ENCODE measurements at places on chromosomes 2 and 18.

GRCh38 chr2:3491306-3491705 lies 28.0 kb downstream of the ADI1 start:
- no peak for DNase-seq

- no peak for DNase-seq
Measured at GRCh38 chr18:45527891-45528290, 87.4 kb upstream of the SLC14A2 start.

DNA sequence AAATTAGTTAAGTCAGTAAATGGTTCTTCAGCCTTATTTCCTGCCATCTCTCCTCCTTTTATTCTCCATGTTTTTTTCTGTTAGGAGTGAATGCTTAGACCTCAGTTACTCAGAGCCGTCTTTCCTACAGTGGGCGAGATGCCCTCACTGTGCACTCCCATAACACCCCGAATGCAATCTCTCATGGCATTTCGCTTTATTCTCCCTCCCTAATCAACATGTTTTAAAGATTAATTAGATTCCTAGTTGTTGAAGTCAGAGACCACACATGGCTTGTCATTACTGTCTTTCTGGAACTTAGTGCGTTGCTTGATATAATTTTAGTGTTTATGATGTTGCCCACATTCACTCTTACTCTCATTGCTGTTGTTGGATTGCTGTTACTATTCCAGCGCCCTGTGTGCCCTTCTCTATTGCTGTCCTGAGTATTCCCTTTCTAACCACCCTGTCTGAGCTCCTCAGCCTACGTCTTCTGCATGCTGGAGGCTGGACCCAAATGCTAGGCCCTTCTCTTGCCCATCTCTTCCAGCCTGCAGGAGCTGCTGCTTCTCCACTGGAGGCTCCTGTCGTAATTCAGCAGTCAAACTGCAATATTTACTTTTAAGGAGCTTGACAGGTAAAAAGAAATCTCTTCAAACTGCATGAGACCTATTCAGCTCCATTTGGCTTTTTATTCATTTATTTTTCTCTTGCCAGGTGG lies 99.3 kb downstream of the MAP2 start:
- DNase-seq: no peak

DNA sequence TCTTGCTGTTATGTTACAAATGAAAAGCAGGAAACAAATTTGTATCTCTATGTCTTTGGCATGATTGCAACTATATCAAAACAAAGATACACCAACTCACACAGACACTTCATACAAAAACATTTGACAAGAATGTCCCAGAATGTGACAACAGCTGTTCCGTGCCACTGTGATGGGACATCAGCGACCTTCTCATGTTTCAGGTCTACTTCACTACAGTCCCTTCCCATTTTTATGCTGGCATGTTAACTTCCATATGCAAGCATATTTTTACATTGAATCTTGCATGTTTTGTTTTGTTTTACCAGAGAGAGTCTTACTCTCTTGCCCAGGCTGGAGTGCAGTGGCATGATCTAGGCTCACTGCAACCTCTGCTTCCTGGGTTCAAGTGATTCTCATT lies 71.2 kb downstream of the STK25 start:
- DNase-seq: no peak

- DNase-seq: no peak
Measured at GRCh38 chr18:25420077-25420825, 68.3 kb upstream of the ZNF521 start.

All from NCI-H2227 treated with DMSO at 0.1 percent for 48 hours (cell line).